ENCODE measurements at places on chromosomes 2 and 18. TPM values are rescaled to one million over a fixed set of nuclear protein-coding genes. Genes with fewer than 3 reads are reported as not detected.

Gene MPPE1
- total RNA-seq = 17.8 TPM

Gene CYP27C1
- not detected for total RNA-seq

- no peak overlapping the region for H3K4me3 ChIP-seq
- H3K27me3 ChIP-seq = no peaks in the 10 kb centered on the region
- peaks cover 4% of the 10 kb centered on the region for H3K4me1 ChIP-seq
- DNase-seq = no peak
Measured at GRCh38 chr2:230896346-230897115, 28.5 kb downstream of the GPR55 start.

- H3K4me3 ChIP-seq = no peak overlapping the region
- no peaks in the 10 kb centered on the region for H3K36me3 ChIP-seq
- H3K27ac ChIP-seq = no peak overlapping the region
- no peaks in the 10 kb centered on the region for H3K27me3 ChIP-seq
Measured at GRCh38 chr18:78856569-78857313, 122.9 kb upstream of the SALL3 start.

Gene NAT8
- not detected for total RNA-seq

DNA sequence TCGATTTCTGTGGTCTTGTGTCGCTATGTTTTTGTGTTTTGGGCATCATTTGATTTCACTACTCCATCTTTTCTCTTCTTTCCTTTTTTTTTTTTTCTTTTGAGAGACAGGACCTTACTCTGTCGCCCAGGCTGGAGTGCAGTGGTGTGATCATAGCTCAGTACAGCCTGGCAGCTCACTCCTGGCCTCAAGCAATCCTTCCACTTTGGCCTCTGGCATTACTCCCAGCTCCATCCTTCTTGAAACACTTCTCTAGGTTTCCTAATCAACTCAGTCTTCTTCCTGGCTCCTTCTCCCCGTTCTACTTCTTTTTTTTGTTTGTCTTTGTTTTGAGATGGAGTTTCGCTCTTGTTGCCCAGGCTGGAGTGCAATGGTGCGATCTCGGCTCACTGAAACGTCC is 26.5 kb downstream of the TCF23 start:
- no peaks in the 10 kb centered on the region for H3K4me1 ChIP-seq
- H3K4me3 ChIP-seq = no peak overlapping the region
- H3K27me3 ChIP-seq = no peaks in the 10 kb centered on the region
- H3K27ac ChIP-seq = no peak overlapping the region
- no peak for DNase-seq

Gene ADCYAP1
- total RNA-seq = not detected

GRCh38 chr2:134713176-134713575 is 5.6 kb downstream of the TMEM163 start:
- peaks cover 4% of the 10 kb centered on the region for H3K4me1 ChIP-seq
- no peaks in the 10 kb centered on the region for H3K36me3 ChIP-seq
- no peak overlapping the region for H3K4me3 ChIP-seq
- H3K27ac ChIP-seq = no peak overlapping the region
- DNase-seq = no peak

GRCh38 chr2:104428155-104428554 is 425.8 kb upstream of the POU3F3 start:
- H3K4me1 ChIP-seq = no peaks in the 10 kb centered on the region
- DNase-seq = no peak
- no peaks in the 10 kb centered on the region for H3K36me3 ChIP-seq
- H3K27me3 ChIP-seq = no peaks in the 10 kb centered on the region
- H3K4me3 ChIP-seq = no peak overlapping the region

DNA sequence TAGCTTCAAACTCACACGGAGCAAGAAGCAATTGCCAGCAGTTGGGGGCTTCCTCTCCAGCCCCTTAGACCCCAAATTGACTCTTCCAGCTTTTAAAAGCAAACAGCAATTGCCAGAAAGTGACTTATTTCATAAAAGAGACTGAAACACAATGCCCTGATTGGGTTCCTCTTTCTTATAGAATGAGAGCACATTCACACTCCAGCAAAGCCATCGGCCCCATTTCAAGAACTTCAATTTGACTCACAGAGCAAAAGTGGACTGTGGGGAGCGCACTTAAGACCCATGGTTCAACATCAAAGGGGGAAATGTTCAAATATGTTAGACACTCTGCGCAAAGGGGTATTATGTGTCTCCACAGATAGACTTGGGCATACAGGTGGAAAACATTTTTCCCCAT is 484.7 kb downstream of the BCL11A start:
- no peak for DNase-seq
- no peaks in the 10 kb centered on the region for H3K36me3 ChIP-seq
- no peak overlapping the region for H3K4me3 ChIP-seq
- peaks cover 5% of the 10 kb centered on the region for H3K27me3 ChIP-seq

DNA sequence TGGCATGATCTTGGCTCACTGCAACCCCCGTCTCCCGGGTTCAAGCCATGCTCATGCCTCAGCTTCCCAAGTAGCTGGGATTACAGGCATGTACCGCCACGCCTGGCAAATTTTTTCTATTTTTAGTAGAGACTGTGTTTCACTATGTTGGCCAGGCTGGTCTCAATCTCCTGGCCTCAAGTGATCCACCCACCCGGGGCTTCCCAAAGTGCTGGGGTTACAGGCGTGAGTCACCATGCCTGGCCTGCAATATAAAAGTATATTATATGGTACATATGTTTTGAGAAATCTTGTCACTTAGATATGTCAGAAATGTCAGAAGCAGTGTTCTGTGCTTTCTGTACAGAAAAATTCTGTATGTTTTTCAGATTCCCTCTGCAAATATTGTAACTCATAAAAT is 19.2 kb upstream of the XPO1 start:
- H3K36me3 ChIP-seq = no peaks in the 10 kb centered on the region
- H3K4me3 ChIP-seq = no peak overlapping the region
- H3K27me3 ChIP-seq = no peaks in the 10 kb centered on the region
- no peaks in the 10 kb centered on the region for H3K4me1 ChIP-seq
- no peak for DNase-seq

DNA sequence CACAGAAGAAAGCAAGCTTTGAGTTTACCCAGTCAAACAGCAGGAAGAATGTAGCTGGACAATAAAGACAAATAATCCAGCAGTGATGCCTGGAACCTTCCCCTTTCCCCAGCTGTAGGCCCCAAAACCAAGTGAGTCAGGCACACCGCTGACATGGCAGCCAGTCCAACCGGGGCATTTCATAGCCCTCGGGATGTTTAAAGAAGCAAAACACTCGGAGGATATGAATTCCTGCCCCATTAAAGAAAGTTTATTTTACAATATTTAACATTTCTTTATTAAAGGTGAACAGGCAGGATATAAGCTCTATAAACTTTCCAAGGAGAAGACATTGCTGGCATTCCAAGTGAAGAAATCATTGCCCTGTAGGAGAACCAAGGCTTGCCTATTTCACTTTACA is 507.6 kb upstream of the TNP1 start:
- H3K27ac ChIP-seq = no peak overlapping the region
- no peaks in the 10 kb centered on the region for H3K27me3 ChIP-seq
- no peaks in the 10 kb centered on the region for H3K4me1 ChIP-seq
- no peak overlapping the region for H3K4me3 ChIP-seq

- no peak for DNase-seq
- no peak overlapping the region for H3K27ac ChIP-seq
- H3K4me3 ChIP-seq = no peak overlapping the region
- no peaks in the 10 kb centered on the region for H3K36me3 ChIP-seq
Measured at GRCh38 chr2:145724311-145724898, 1204.5 kb upstream of the ZEB2 start.

GRCh38 chr2:188695953-188696352 is 278.2 kb upstream of the COL3A1 start:
- DNase-seq = no peak
- H3K27me3 ChIP-seq = no peaks in the 10 kb centered on the region
- no peak overlapping the region for H3K27ac ChIP-seq
- H3K4me3 ChIP-seq = no peak overlapping the region

DNA sequence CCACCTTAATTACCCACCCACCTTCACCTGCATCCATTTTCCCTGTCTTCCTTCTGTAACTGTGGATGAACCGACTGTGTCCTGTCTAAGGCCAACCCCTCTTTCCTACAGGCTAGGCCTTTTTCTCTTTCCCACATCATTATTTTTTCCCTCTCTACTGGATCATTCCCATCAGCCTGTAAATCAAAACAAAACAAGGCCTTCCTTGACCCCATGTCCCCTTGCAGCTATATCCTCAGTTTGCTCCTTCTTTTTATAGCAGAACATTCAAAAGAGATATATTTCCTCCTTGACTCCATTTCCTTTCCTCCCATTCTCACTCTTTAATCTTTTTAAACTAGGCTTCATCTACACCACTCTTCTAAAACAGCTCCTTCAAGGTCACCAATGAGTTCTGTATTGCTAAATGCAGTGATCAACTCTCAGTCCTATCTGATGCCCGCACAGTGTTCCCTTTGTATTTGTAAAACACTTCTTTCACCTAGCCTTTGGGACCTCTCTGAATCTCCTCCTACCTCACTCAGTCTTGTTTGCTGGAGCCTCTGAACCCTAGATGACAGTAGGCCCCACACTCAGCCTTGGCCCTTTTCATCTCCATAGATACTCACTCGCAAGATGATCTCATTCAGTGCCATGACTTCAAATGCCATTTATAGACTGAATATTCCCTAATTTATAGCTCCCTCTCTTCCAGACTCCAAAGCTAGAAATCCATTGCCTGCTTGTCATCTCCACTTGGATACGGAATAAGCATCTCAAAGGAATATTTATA is 55.7 kb downstream of the CXCR4 start:
- no peaks in the 10 kb centered on the region for H3K36me3 ChIP-seq
- H3K4me1 ChIP-seq = no peaks in the 10 kb centered on the region
- H3K27ac ChIP-seq = no peak overlapping the region
- no peak overlapping the region for H3K4me3 ChIP-seq

Gene TRAPPC12
- total RNA-seq = 83.1 TPM

Gene SLC40A1
- total RNA-seq = 21.9 TPM

Gene ABCB11
- total RNA-seq = not detected

Gene DLGAP1
- 0.12 TPM for total RNA-seq

Gene TXNDC2
- total RNA-seq = not detected

Gene KLHL14
- not detected for total RNA-seq

DNA sequence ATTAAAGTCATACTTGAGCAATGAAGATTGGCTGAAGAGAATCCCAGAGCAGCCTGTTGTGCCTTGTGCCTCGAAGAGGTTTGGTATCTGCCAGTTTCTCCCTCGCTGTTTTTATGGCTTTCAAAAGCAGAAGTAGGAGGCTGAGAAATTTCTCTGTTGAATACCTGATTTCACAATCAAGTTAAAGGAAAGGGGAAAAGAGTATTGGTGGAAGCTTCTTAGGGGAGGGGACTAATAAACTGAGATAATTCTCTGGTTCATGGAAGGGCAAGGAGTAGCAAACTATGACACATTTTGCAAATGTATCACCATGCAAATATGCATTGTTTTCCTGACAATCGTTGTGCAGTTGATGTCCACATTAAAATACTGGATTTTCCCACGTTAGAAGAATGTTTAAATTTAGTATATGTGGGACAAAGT is at the start of gene IL1B:
Gene IL1B, minus strand, starts transcription at position 85 of the 423 bp plus-strand sequence. CDS start 550 bp downstream, outside the sequence.
- H3K4me1 ChIP-seq = peaks cover 69% of the 10 kb centered on the region
- H3K4me3 ChIP-seq = no peak within 1 kb of the TSS
- H3K27ac ChIP-seq = no peak within 1 kb of the TSS

DNA sequence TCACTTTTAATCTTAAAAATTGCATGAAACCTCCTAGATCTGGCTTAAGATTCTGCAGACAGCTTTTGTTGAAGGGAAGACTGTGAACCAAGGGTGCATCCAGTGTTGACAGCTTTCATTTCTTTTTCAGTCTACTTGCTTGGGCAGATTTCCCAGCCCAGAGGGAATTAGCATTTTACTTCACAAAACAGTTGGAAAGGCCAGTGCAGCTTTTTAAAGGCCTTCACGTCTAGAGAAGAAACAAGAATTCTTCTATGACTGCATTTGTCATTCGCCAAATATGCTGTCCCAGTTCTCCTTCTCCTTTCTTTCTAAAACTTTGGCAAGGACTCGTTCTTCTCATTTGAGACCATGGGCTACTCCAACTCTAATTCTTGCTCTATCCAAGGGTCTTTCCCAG is 17.4 kb downstream of the NTSR2 start:
- no peak for DNase-seq
- H3K4me1 ChIP-seq = no peaks in the 10 kb centered on the region
- H3K4me3 ChIP-seq = no peak overlapping the region
- H3K36me3 ChIP-seq = no peaks in the 10 kb centered on the region
- no peak overlapping the region for H3K27ac ChIP-seq
- H3K27me3 ChIP-seq = no peaks in the 10 kb centered on the region

- H3K36me3 ChIP-seq = no peaks in the 10 kb centered on the region
- H3K4me3 ChIP-seq = no peak overlapping the region
- no peaks in the 10 kb centered on the region for H3K4me1 ChIP-seq
- DNase-seq = no peak
- H3K27ac ChIP-seq = no peak overlapping the region
Measured at GRCh38 chr2:132651115-132652045, 18.6 kb downstream of the LYPD1 start.

Gene RAPGEF4
- total RNA-seq = 21.2 TPM

DNA sequence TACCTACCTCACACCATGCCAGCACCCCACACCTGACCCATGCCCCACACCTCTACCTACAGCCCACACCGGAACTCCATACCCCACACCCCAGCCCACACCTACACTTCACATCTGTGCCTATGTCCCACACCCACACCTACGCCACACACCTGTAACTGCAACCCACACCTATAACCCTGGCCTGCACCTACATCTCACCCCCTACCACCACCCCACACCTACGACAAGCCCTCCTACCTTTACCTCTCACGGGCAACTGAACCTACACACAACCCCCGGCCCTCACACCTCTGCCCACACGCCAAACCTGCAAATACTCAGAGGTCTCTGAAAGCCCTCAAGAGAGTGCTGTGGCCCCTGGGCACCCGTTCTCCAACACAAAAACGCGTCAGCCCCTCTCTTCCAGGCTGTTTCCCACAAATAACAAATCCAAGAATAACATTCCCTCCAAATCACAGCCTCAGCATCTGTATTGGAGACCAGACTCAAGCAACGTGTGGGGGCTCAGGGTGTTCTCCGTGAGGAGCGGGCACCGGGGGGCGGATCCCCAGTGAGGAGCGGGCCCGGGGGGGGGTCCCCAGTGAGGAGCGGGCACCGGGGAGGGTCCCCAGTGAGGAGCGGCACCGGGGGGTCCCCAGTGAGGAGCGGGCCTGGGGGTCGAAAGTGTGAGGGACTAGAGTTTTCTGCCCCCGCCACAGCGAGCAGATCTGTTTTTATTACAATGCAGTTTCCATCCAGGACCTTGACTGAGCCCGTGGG is 33.4 kb downstream of the SLC66A2 start:
- no peak for DNase-seq
- H3K27ac ChIP-seq = no peak overlapping the region
- no peaks in the 10 kb centered on the region for H3K27me3 ChIP-seq
- H3K36me3 ChIP-seq = peaks cover 6% of the 10 kb centered on the region
- no peak overlapping the region for H3K4me3 ChIP-seq

DNA sequence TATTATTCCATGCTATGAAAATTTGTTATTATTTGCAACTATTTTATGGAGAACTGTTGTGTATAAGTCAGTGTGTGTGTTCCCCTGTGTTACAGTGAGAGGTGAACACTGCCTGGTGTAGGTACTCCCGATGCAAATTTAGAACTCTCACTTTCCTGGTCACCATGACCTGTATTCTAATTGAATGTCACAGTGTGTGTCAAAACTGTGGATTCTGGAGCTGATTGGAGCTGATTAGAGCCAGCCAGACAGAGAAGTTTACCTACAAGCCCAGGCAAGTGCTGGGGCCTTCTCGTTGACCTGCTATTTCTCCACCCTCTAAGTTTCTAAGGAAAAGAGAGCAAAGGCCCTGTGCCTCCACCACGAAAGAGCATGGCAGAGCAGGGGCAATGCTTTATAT is 216.0 kb downstream of the NYAP2 start:
- DNase-seq = no peak
- no peak overlapping the region for H3K4me3 ChIP-seq
- no peaks in the 10 kb centered on the region for H3K36me3 ChIP-seq
